Hematopoietic multipotent progenitor cell (in vitro differentiated cells): ENCODE measurements at places on chromosomes 16 and 17. TPM values are rescaled to one million over a fixed set of nuclear protein-coding genes. Genes with fewer than 3 reads are reported as not detected.
A peak's percentile ranks its signal among the peaks of the same experiment; 100 is the strongest.

DNA sequence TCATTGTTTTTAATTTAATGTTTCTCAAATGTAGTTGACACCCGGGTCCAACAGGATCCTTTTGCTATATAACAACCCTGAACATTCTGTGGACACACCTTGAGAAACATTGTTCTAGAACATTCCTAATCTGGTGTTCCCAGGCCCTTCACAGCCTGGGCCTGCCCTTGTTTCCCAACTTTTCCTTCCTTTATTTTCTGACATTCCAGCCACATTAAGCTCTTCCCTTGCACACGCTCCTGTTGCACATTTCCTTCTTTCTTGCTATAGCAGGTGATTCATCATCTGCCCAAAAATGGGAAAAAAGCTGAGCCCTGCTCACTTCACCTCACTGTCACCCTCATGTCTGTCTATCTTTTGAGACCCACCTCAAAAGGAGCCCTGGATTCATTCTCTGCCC is 67.9 kb upstream of the MARCHF10 start:
- DNase-seq: no peak

DNA sequence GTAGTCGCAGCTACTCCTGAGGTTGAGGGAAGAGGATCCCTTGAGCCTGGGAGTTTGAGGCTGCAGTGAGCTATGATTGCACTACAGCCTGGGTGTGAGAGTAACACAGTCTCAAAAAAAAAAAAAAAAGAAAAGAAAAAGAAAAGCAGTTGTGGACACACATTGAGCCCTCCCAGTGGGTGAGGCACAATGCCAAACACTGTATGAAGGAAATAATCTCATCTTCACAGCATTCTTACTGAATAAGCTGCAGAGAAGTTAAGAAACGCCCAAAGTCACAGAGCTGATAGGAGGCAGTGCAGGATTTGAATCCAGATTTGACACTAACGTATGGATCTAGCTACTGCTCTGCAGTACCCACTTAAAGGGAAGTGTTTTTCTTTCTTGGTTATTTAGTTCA is 5.9 kb upstream of the LYZL6 start:
- DNase-seq: no peak

DNA sequence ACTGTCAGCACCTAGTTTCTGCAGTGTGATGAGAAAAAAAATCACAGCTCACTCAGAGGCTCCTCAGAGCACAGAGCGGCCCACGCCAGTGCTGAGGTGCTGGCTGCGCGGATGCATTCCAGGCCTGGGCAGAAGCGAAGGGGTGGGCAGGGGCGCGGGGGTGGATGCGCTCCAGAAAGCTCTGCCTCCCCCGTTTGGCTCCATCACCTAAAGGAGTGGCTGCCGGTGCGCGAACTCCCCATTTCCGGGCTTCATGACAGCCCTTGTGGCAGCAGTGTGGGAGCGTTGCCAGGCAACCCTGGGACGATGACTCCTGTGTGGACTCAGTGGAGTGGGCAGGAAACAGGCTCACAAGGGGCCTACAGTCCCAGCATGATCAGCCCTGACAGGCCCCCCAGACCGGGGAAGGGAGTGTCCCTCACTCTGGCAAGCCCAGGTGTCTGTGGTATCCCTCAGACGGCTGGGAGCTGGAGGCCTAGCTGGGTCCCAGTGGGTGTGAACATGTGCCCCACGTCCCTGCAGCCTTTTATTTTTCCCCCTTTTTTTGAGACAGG is 32.8 kb upstream of the NUDT16L1 start:
- peak; percentile 81 for DNase-seq

GRCh38 chr17:48630925-48631692 is 5.0 kb upstream of the HOXB9 start:
- DNase-seq: no peak

DNA sequence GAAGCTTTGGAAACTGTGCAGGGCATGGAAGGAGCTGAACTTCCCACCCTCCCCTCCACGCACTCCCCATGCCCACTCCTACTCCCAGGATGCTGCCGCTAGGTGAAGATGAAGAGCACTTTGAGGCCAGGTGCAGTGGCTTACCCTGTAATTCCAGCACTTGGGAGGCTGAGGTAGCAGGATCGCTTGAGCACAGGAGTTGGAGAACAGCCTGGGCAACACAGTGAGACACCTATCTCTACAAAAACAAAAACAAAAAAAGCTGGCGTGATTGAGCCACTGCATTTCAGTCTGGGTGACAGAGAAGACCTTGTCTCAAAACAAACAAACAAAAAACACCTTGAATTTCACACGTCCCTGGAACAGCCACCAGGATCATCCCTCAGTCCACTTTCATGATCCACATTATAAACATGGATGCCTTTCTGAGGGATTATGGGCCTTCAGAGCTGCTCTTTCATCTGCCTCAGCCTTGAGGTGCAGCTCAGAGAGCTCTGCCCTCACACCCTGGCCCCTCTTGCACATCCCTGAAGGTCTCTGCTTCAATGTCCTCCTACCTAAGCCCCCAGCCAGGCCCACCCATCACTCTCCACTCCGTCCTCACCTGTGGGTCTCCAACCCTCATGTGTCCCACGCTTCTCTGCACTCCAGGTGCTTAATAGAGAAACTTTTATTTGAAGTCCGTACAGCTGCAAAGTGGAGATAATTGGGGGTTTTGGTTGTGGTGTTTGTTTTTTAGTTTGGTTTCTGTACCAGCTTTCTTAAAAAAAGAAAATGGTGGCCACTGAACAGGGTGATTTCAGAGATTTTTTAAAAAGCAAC is 25.8 kb downstream of the PHB1 start:
- no peak for DNase-seq

DNA sequence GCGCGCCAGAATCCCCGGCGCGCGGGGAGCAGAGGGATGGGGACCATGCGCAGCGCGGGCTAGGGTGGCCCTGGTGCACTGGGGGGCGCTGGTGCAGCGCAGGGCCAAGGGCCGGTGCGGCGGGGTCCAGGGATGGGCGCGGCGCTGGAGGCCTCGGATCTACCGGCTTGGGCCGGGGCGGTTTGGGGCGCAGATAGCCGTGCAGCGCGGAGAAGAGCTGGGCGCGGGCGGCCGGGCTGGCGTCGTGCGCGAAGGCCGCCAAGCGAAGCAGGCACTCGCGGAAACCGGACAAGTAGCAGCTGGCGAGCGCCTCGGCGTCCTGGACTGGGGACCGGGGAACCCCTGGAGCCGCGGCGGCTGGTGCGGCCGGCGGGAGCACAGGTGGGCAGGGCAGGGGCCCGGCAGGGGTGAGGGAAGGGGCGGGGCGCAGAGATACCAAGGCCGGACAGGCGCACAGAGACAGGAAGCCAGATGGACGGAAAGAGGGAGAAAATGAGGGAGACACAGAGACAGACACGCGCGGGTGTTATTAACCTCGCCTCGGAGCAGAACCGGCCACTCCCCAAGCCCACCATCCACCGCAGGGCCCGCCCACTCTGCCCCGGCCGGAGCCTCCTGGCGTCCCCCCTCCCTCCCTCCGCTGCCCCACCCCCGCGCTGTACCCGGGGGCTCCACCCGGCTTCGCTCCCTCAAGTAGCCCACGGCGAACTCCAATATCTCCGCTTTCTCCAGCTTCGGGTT is 2.1 kb downstream of the HES7 start:
- no peak for DNase-seq

DNA sequence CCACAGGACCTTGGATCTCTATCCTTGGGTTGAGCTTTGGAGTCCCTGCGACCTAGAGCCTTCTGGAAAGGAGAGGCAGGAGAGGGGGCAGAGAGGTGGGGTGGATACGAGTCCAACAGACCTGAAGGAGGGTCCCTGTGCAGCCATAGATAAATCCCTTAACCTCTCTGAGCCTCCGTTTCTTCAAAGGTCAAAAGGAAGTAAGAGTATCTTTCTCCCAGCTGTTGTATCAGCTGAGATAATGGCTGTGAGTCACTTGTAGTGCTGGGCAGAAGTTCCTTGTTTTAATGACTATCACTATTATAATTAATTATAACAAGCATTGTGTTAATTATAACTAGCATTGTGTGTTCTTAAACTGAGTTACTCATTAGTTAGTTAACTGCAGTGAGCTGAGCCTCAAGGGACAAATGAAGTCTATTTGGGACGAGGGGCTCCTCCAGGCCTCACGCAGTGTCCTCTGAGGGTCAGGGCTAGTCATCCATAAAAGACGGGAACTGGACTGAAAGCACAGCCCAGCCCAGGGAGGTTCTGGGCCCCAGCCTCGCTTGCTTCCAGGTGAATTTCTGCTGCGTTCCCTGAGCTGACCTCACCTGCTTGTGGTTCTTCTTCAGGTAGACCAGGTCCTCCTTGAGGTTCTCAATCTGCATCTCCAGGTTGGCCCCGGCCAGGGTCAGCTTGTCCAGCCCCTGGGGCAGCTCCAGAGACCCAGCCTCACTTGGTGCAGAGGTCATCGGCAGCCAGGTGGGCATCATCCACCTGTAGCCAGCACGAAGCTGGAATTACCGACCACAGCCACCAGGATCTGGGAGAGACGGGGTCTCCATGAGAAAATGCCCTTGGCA is 5.7 kb upstream of the KRT17 start:
- DNase-seq: no peak

- no peak for DNase-seq
These were observed 278.3 kb upstream of the CCL2 start for GRCh38 chr17:33976831-33977230.

DNA sequence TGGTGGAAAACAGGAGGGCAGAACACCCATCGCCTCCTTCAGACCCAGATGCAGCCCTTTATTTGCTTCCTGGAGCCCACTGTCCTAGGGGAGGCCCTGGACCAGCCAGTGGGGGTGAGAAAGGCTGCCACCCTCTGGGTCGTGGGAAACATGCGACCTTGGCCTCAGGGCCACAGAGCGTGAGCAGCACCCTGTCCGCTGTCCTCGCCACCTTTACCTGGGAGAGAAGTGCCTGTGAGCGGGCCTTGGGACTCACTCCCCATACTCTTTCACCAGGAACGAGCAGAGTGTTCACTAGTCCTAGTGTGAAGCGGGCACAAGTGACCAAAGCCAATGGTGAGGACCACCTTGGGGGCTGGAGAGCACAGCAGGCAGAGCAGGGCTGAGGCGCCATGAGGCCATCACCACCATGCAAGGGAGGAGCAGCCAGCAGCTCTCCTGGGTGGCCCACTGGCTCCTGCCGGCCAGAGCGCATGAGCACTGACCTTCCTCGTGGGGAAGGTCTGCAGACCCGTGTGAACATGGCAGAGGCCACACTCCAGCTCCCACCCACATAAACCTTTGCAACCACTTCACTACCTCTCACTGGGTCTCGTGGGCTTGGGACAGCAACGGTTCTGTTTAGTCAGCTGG is 8.5 kb downstream of the SMCR8 start:
- no peak for DNase-seq

GRCh38 chr17:75433218-75433783 is 23.1 kb upstream of the TMEM94 start:
- no peak for DNase-seq

- no peak for DNase-seq
These were observed 64.2 kb downstream of the FOXK2 start for GRCh38 chr17:82583720-82584234.

- no peak for DNase-seq
These were observed 793 bp downstream of the COG7 start for GRCh38 chr16:23452221-23452571.

DNA sequence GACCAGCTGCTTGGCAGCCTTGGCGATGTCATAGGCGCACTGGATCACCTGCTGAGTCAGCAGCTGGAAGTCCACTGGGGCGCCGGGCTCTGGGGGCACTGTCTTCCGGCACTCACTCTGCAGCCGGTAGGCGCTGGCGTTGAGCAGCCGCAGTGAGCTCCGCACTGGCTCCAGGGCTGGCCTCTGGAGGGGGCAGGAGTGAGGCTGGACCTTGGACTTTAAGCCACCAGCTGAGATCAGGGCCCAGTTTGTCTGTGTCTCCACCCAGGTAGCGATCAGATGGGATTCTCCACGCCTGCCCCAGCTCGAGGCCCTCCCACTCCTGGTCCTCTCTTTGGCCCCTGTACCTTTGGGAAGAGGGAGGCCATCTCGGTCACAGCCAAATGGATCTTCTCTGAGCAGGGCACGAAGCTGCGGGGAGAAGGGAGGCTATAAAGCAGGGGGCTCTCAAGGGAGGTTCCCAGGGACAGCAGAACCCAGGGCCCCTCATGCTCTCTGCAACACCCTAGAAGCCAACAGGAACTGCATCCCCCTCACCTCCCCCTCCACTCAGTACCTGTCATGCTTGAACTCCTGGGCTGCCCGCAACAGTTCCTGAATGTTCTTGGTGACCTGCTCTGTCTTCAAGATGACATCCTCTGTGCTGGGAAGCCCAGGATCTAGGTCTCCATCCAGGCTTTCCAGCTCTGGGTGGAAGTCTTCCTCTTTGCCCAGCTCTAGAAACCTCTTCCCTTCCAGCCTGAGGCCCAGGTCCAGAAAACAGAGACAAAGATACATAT is 6.4 kb downstream of the TP53I13 start:
- DNase-seq: no peak

DNA sequence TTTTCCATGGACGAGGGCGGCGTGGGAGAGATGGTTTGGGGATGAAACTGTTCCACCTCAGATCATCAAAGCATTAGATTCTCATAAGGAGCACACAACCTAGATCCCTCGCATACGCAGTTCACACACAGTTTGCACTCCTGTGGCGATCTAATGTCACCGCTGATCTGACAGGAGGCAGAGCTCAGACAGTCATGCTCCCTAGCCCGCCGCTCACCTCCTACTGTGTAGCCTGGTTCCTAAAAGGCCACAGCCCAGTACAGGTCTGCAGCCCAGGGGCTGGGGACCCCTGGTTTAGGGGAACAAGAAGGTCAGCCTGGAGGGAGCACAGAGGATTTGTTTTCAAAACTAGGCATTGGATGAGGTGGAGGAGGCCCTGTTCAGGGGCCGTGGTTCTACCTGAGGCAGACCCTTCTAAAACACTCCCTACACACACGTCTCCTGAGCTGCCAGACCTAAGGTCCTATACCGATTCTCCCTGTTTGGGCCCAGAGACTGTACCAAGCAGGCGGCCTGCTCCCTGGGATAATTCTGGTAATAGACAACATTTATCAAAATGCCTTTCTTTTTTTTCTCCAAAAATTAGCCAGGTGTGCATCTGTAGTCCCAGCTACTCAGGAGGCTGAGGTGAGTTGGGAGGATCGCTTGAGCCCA is 38.6 kb downstream of the AXIN2 start:
- no peak for DNase-seq

- no peak for DNase-seq
These were observed 770 bp upstream of the PCYT2 start for GRCh38 chr17:81911969-81912368.

The RAMP2 gene
- total RNA-seq: 0.27 TPM

The C17orf107 gene
- 18.3 TPM for total RNA-seq

The LRRC75A gene
- 11.0 TPM for total RNA-seq

The CD300LG gene
- under 0.01 TPM for total RNA-seq

The SAT2 gene
- 14.0 TPM for total RNA-seq

The EVPLL gene
- total RNA-seq: not detected

The CSF3 gene
- total RNA-seq: under 0.01 TPM

The IL21R gene
- total RNA-seq: 0.54 TPM

The CCL4L2 gene
- total RNA-seq: not detected
